ENCODE measurements at places on chromosomes 13 and 19.

- DNase-seq = no peak
Observed at GRCh38 chr13:22375151-22375550, 704.3 kb downstream of the FGF9 start.

- no peak for DNase-seq
Observed at GRCh38 chr13:101618440-101619187, 166.1 kb downstream of the ITGBL1 start.

- no peak for DNase-seq
Observed at GRCh38 chr19:35017507-35017906, 12.8 kb upstream of the SCN1B start.

DNA sequence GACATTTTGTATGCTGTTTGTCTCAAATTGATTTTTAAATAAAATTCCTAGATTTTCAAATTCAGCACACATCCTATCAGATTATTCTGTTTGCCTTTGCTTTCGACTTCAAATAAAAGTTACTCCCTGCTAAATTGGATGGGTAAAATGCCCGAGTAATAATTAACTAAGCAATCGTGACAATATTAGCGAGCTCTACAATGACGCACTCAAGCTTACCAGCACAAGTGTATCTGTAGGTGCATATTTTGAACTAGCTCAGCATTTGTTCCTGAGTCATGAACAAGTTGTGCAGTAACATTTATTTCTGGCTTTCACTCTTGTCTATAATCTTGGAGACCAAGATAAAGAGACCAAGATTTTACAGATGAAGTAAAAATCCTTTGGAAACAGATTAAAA is 113.4 kb downstream of the UBL3 start:
- no peak for DNase-seq

DNA sequence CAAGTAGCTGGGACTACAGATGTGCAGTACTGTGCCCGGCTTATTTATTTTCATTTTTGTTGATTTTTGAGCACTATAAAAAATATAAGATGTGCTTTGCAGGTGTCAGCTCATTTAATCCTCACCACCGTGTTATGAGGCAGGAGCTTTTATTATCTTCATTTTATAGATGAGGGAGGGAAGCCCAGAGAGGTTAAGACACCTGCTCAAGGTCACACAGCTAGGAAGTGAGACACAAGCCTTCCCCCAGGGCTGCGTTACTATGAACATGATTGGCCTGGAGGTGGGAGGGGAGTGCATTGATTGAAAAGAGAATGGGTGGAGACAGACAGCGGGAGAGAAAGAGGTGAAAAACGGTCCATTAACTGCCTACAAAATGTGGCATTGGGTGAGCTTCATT is 7.2 kb downstream of the ANKRD24 start:
- no peak for DNase-seq

- no peak for DNase-seq
Observed at GRCh38 chr19:3776479-3777040, 4.5 kb upstream of the RAX2 start.

DNA sequence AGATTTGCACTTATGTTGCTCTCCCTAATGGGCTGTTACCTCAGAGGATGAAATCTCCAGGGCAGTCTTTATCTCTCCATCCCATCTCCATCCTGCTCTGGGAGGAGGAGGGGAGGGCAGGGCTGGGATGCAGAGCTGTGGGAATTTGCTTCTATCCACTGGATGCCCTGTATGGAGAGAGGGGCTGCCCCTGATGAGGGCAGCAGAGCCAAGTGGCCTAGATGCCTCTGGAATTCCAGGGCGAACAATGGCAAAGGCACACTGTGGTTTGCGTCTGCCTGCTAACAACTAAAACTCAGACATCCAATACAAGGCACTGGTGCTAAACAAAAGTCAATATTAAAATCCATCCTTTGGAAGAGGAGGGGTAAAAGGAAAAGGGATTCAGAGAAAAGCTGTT is 165.1 kb downstream of the COG6 start:
- DNase-seq = no peak

DNA sequence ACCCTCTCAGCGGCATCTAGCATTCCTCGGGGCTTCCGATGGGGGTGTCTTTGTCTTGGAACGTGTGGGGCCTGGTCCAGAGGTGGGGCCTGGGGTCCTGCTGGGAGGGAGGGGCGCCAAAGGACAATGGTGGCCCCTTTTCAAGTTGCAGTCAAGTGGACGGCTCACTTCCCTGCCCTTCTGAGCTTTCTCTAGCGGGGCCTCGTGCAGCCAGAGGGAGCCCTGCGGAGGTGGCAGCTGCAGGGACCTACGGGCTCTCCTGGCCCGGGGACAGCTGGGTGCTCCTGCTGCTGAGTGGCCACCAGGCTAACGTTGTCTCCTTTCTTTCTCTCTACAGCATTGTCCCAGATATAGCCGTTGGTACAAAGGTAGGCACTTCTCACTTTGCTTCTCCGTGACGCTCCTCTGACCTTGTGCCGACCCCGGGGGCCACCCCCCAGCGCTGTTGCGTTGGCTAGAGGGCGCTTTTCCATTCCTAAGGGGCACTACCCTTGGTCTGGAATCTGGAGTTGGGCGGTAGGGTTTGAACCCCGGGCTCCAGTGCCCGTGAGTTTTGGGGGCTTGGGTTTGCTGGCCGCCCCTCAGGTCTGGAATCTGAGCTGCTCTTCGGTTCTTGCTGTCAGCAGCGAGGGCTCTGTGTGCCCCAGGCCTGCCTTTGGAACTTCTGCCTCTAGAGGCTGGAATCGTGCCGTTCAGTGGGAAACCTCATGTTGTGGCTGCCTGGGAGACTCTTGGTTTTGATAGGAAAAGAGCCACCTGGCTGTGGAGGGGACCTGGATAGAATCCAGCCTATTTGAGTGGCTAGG is 2.0 kb downstream of the PTBP1 start:
- peak; percentile 64 for DNase-seq

DNA sequence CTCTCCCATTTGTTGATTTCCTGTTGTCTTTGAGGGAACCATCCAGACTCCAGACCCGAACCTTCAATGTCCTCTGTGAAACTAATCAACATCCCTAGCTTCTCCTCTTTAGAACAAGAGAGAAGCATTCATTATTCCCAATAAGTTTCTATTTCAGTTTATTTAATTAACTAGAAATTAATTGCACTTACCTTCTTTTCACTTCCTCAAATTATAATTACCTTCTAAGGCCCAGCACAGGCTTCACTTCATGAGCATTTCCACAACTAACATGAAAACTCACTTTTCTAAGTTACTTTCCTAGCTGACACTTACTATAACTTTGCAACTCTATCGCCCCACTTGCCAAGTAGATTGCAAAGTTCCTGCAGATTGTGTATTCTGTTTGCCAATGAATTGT is 71.6 kb upstream of the HTR2A start:
- DNase-seq = no peak

GRCh38 chr19:32662186-32662585 is 12.8 kb downstream of the ANKRD27 start:
- peak; percentile 85 for DNase-seq

DNA sequence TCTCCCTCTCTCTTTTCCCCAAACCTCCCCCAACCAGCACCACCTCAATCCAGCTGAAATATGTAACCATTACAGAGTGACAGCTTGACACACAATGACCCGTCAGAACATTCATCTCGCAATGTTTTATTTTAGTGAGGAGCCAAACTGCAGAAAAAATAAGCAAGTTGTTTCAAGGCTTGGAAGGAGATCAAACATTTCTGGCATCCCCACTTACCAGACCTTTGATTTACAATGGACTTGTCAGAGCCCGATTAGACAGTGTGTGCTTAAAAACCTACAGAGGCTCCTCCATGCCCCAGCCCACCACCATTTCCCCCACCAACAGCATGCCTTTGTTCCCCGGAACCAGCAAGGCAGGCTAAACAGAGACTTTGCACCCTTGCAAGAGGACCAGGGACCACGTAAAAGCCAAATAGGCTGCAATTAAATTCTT is 382.8 kb upstream of the ZNF507 start:
- no peak for DNase-seq

DNA sequence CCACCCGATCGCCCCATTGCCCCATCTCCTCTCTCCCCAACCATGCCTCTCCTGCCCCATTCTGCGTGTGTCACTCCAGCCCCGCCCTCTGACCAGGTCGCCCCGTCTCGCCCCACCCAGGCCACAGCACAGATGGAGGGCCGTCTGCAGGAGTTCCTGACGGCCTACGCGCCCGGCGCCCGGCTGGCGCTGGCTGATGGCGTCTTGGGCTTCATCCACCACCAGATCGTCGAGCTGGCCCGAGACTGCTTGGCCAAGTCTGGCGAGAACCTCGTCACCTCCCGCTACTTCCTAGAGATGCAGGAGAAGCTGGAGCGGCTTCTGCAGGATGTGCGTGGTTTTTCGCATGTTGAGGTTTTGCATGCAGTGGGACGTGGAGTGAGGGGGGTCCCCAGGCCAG is 26.2 kb downstream of the MAST3 start:
- DNase-seq = no peak

- DNase-seq = no peak
Observed at GRCh38 chr13:71513411-71514033, 353.5 kb downstream of the DACH1 start.

DNA sequence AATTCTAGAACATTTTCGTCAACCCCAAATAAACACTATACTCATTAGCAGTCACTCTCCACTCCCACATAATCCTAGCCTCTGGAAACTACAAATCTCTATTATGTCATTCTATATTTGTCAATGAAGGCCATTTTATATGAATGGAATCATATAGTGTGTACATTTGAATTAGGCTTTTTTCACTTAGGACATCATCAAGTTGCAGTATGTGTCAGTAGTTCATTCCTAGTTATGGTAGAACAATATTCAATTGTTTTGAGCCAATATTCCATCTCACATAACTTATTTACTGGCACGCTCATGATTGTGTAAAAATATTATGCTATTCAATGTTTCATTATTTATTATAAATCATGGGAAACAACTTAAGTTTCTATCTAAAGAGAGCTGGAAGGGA is 1610.4 kb upstream of the MIR17HG start:
- DNase-seq = no peak

- peak; percentile 35 for DNase-seq
Observed at GRCh38 chr19:1401138-1401888, at the start of gene GAMT. TSS of gene GAMT (minus strand) at chr19:1401542. CDS start at chr19:1401476, 66 bp downstream.

GRCh38 chr13:93372856-93373255 is 146.2 kb downstream of the GPC6 start:
- no peak for DNase-seq

DNA sequence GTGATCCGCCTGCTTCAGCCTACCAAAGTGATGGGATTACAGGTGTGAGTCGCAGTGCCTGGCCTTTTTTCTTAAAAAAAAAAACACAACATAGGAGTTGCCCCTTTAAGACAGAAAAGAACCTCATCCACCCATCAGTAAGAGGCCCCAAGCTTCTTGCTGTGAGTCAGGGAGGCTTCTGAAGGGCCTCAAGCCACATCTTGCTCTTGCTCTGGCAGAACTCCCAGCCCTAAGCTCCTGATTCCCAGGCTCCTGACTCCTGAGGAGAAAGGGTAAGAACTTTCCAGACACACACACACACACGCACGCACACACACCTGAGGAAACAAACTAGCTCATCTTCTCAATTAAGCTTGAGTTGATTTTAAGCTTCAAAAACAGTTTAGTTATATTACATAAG is 6.9 kb downstream of the ETFB start:
- DNase-seq = peak; percentile 86

DNA sequence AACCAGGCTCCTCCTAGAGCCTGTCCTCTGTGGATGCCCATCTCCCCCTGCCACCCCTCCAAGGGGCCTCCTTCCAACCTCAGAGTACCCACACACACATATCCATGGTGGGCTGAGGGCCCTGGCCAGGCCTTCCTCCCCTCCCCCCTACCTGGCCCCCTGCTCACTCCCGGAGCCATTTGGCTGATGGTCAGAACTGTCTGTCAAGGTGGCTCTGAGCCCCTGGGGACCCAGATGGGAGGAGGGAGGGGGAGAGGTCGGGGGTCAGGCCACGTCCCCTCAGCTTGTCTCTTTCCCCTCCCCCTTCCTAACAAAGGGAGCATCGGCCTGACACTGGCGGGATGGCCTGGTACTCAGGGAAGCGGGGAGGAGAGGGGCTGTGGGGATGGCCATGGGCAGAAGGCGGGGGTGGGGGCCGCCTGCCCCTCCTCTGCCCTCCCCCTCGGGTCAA is 18.7 kb upstream of the POU2F2 start:
- no peak for DNase-seq

DNA sequence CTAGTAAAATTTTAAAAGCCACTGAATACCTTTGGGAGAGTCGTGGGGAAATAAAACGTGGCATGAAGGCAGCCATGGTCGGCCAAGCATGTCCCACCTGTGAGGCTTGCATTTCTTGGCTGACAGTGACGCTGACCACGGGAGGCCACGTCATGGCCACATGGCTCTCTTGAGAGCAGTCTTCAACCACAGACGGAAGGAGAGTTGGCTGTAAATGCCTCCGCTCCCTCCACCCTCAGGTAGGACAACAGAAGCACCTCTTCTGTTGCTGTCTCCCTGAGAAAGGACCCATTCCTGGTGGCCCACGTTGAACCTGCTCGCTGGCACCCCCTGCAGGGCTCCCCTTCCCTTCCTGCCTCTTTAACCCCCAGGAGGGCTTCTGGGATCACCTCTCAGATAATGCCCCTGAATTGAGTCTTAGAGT is 10.6 kb upstream of the LRRC25 start:
- no peak for DNase-seq

- DNase-seq = no peak
Observed at GRCh38 chr19:43673637-43674036, 3.7 kb upstream of the PLAUR start.

GRCh38 chr13:75906315-75906714 is 270.2 kb downstream of the LMO7 start:
- DNase-seq = no peak

- no peak for DNase-seq
Observed at GRCh38 chr19:14119644-14120496, 2.3 kb upstream of the PRKACA start.

DNA sequence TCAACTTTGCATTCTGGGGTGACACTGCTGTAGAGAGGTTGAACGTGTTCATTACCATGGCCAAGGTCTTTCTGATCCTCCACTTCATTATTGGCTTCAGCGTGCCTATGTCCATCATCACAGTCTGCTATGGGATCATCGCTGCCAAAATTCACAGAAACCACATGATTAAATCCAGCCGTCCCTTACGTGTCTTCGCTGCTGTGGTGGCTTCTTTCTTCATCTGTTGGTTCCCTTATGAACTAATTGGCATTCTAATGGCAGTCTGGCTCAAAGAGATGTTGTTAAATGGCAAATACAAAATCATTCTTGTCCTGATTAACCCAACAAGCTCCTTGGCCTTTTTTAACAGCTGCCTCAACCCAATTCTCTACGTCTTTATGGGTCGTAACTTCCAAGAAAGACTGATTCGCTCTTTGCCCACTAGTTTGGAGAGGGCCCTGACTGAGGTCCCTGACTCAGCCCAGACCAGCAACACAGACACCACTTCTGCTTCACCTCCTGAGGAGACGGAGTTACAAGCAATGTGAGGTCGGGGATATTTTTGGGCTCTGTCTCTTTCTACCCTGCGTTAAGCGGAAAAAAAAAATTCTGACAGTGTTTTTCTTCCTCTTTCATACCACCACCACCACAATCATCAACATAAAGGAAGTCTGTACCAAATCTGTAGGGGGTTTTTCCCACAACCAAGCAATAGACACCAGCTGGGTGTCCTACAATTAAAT is 29.5 kb downstream of the FPR3 start:
- no peak for DNase-seq

DNA sequence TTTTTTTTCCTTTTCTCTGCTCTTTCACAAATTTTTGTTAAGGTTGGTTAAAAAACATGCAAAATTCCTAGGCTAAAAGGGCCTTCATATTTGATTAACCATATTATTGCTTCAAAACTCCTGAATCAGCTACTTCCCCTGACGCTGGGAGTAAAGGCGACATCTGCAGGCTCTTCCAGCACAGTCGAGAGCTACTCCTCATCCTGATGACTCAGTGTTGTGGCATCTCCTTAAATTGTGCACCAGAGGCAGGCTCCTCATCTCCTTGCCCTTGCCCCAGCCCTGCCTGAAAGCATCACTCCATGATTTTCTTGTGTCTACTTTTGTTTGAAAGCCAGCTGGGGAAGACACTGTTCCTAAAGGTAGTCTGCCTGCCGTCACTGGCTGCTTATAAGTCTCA is 24.5 kb upstream of the SOX1 start:
- DNase-seq = no peak
